ENCODE measurements at places on chromosomes 7 and 10.

GRCh38 chr10:43427166-43427825 lies 9.6 kb upstream of the ZNF487 start:
- peak; percentile 32 for DNase-seq

DNA sequence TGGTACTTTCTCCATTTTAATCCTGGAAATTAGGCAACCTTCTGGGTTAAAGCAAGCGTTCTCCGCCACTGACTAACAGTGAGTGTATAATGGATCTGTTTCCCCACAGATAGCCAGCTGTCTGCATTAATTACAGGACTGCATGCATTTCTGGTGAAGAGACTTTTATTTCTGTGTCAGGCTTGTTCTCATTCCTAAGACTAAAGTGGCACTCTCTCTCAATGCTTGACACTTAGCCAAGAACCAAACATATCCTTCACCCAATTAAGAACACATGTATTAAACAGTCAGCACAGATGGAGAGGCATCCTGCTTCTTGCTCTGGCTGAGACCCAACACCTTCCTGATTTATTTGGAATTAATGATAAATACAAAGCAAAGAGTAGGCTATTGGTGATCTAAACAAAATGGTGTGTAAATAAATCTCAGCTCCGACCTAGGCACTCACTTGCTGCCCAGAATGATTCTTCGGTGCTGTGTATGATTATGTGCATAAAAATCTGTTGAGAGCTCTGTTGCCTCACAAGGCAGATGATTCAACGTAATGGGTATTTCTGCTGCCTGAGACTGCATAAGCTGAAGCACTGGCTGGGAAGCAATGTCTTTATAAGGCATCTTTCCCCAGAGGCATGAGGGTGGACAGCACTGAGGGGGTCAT lies 16.8 kb downstream of the CALU start:
- DNase-seq: no peak

DNA sequence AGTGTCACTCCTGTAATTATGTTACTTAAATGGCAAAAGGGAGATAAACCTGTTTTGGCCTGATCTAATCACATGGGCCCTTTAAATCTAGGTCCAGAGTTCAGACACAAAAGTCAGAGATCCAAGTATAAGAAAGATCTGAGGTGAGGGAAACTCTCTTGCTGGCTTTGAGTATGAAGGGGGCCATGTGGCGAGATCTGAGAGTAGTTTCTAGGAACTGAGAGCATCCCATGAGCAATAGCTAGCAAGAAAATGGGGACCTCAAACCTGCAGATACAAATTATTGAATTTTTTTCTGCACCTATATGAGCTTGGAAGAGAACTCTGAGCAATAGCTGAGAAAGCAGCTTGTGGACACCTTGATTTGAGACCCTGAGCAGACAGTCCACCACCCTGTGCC lies 27.6 kb downstream of the ANKRD7 start:
- no peak for DNase-seq

GRCh38 chr7:45246339-45246738 lies 88.7 kb downstream of the RAMP3 start:
- no peak for DNase-seq
